ENCODE measurements at places on chromosomes 6 and 20.
A peak's percentile ranks its signal among the peaks of the same experiment; 100 is the strongest.

- no peak for DNase-seq
Observed at GRCh38 chr6:20180935-20181334, 31.3 kb downstream of the MBOAT1 start.

GRCh38 chr20:57782631-57783041 is 72.8 kb upstream of the PMEPA1 start:
- no peak for DNase-seq

DNA sequence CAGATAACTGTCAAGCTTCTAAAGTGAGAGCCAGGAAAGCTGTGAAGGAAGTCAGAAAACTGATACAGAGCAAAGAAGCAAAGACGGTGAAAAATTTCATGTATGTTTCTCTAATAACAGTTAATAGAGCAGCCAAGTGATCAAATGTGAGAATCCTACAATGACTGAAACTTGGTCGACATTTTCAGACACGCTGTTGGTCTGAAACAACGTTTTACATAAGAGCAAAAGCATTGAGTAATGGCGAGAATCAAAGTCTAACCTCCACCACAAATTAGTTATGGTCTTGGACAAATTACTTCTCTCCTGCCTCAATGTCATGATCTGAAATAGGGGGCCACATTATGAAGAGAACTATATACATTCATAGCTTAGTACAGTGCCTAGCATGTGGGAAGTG is 3.3 kb downstream of the MKKS start:
- no peak for DNase-seq

GRCh38 chr20:58584881-58585752 is 66.0 kb upstream of the STX16 start:
- DNase-seq: no peak

- no peak for DNase-seq
Observed at GRCh38 chr20:44204832-44205215, 5.7 kb downstream of the OSER1 start.

DNA sequence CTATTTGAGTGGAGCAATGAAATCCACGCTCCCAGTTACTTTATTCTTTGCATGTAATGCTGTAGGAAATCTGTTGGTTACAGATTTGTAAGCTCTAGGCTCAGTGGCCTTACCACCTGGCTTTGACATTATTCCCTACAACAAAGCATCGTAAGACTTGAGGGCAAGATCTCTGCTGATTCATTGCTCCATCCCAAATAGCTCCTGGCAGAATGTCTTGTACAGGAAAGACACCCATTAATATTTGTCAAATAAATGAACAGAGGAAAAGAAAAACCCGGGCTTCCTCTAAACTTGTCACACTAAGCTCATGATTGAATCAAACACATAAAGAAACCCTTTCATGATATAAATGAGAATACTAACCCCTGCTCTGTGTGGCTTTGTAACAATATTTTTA is 357.5 kb upstream of the RNF217 start:
- no peak for DNase-seq

DNA sequence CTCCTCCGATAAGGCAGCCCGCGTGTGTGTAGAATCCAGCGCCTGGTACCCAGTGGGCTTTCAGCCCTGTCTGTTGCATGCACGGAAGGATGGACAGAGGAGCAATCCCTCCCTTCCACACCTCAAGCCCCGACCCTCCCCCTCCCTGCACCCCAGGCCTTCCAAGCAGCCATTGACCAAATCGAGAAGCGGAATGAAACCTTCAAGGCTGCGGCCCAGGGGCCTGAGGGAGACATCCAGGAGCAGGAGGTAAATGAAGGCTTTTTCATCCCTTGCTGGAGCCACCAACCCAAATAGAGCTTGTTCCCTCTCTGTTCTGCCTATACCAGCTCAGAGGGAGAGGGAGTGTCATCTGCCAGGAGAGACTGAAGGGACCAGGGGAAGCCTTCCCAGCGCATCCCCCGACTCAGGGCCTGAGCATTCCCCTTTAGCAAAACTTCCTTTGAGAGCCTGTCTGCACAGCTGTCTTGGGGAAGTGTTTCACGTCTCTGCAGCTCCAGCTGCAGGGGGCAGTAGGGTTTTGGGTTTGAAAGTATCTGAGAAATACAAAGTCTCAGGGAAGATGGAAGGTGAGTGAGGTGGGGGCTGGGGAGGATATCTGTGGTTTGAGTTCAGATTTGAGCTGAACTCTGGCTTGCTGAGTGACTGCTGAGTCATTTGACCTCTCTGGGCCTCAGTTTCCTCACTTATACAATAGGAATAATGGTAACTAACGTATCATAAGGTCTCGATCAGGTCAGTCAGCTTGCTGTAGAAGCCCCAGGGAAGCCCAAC is 16.1 kb downstream of the FGD2 start:
- peak; percentile 52 for DNase-seq

- DNase-seq: no peak
Observed at GRCh38 chr6:68633972-68634725, 933 bp upstream of the ADGRB3 start.

All from urothelium cell line (cell line).